ENCODE measurements at places on chromosomes 1 and 21. TPM values are rescaled to one million over a fixed set of nuclear protein-coding genes. Genes with fewer than 3 reads are reported as not detected.

GRCh38 chr1:64597113-64597512 lies 127.2 kb downstream of the CACHD1 start:
- DNase-seq = no peak

GRCh38 chr1:219308367-219308766 lies 134.7 kb downstream of the LYPLAL1 start:
- DNase-seq = no peak

DNA sequence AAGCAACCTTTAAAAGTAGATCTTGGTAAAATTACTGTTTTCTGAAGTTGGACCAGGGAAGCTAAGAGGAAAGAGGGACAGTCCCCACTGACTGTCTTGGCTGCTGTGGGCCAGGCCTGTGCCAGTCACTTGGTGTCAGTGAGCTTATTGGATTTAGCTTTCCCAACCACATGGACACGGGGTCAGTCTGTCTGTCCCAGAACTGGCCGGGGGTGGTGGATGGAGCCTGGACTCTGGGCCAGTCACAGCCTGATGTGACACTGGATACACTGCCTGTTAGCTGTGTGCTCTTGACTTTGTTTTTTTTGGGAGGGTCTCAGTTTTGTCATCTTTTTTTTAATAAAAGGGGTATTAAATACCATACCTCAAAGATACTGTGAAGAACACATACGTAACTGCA lies 96.7 kb downstream of the GALNT2 start:
- no peak for DNase-seq

SDC3 gene
- 41.8 TPM for total RNA-seq

DNA sequence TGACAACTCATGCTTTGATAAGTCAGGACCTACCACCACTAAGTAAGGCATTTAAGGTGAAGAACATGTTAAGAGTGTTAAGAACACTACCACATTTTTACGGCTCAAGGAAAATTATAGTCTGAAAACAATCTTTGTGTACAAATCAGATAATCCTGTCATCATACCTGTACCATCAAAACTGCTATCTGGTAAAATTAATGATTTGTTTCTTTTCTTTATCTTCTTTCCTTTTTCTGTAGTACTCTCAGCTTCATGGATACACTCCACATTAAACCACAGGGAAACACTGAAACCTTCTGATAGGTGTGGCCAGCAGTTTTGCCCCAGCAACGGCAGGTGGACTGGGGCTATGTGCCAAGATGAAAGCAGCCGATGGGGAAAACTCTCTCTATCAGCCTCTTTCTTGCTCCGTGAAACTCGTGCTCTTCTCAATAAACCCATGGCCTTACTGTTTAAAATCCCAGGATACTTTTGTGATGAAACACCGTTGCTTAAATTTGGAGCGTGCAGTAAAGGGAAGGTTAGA lies 75.1 kb downstream of the LYST start:
- DNase-seq = no peak

- no peak for DNase-seq
These were observed 39.8 kb upstream of the SRP9 start for GRCh38 chr1:225737866-225738265.

- DNase-seq = no peak
These were observed 4.2 kb upstream of the SIM2 start for GRCh38 chr21:36694593-36695282.
